ENCODE measurements at places on chromosomes 2 and 18.

GRCh38 chr2:208037564-208038487 lies 12.5 kb upstream of the PLEKHM3 start:
- DNase-seq: no peak

DNA sequence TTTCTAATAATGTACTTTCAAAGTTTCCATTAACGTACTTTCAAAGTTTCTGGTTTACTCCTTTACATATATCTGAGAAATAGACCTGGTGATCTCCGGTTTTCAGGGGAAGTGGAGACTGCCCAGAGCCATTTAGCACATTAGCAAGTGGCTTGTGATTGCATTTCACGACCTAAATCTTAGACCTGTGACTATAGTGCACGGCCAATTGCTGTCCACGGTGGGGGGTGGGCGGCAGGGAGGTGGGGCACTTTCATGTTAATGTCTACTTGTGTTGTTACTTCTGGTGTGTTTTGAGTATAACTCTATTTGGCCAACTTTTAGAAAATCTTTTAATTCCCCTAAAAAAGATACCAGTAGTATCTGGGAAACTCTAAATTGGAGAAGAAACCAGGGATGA lies 11.3 kb downstream of the GATA6 start:
- DNase-seq: no peak

GRCh38 chr2:219410390-219410789 lies 7.8 kb upstream of the DES start:
- no peak for DNase-seq

DNA sequence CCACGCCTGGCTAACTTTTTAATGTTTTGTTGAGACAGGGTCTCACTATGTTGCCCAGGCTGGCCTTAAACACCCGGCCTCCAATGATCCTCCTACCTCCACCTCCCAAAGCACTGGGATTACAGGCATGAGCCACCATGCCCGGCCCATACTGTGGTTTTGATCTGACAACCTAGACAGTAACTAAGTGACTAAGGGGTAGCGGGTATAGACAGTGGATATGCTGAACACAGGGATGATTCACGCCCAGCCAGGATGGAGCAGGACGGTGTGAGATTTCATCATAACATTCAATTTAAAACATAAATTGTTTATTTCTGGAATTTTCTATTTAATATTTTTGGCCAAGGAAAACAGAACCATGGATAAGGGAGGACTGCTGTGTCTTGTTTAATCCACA lies 36.0 kb upstream of the YPEL5 start:
- DNase-seq: no peak

DNA sequence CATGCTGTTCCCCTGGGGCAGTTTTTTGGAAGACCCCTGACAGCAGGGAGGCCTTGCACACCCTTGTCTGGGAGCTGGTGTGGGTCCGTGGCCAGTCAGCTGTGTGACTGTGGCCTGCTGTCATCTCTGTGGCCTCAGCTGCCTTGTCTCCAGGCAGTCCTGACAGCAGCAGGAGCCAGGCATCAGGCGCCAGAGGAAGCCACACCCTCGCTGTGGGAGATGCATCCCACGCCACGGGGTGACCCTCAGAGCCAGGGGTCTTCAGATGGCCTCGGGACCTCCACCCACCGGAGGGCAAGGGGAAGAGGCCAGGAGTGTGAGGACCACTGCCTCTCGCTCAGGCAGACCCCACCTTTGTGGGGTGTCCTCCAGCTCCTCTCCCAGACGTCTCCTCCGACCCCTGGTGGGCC lies 5.0 kb downstream of the BOK start:
- no peak for DNase-seq

DNA sequence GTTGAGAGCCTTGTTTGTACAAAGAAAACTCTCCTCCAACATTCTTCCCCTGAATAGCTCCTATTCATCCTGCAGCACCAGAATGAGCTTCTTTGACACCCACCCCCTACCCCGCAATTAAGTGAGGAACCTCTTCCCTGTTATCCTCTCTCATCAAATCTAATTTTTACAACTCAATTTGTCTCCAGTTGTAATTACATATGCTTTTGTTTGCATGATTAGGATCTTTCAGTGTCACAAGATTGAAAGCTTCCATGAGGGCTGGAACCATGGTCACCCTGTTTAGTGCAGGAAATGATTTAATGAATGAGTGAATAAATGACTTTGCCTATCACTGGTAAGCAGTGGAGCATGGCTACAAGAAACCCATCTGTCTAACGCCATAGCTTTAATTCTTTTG lies 334.6 kb upstream of the KLHL29 start:
- DNase-seq: no peak

DNA sequence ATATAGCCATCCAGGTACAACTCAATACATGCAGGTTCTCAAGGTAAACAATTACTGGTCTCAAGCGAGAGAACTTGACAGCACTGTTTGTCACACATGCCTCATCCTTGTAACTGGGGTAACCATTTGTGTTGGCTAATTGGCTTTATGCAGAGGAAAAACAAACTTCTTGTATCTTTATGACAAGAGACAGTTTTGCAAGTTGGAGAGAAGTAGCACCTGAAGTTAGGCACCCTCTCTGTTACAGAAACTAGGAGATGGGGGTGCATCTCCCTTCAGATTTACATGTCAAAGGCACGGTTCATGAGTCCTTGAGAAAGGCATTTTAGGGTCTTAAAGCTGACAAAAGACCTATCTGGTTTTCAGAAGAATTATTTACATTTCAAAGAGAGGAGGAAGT lies 241.7 kb downstream of the CD226 start:
- DNase-seq: no peak

DNA sequence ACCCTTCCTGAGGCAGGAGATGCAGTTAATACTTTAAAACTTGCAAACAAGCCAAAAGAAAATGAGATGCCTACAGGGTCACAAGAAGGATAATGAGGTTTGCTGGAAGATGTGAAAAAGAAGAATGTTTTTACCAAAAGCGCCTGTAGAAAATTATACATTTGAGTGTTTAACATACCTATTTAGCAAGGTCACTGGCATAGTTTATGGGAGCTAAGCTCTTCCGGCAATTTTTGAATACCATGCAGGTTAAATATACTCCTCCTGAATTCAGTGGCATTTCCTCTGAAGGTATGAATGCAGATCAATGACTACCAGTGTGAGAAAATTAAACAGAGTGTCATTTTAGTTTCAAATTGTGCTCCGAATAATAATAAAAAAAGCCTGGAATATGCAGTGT lies 21.2 kb upstream of the MAP3K20 start:
- DNase-seq: no peak

- no peak for DNase-seq
Measured at GRCh38 chr2:24708537-24709152, 84.5 kb downstream of the PTRHD1 start.

GRCh38 chr2:231701456-231702373 lies 6.6 kb upstream of the PTMA start:
- DNase-seq: no peak

DNA sequence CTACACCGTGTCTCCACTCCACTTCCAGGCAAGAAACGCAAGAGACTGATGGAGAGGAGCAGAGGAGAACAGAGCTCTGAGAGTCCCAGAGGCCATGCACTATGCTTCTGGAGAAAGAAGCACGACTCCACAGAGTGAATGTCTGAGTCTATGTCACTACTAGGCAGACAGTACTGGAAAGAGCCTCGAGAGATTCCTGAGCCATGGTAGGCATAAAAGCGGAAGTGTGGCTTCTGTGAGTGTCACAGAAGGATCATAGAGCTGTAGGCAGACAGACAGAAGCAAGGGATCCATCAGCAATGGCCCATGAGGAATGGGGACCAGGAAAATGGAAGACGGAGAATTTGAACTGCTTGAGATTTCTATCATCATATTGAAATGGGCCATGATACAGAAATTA lies 542.6 kb downstream of the ZEB2 start:
- DNase-seq: no peak

DNA sequence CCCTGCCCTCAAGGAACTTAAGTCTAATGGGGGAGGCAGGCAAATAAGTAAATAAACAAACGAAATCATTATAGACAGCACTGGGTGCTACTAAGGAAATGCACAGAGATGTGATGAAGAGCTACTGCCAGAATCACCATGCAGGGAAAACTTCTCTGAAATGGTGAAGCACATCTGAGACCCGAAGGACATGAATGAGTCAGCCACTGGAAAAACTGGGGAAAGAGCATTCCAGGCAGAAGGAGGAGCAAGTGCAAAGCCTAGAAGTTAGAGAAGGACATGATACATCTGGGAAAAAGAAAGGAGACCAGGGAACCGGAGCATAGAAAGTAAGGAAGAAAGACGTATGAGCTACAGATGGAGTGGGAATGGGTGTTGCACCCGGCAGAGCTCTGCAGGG lies 56.8 kb downstream of the TGFA start:
- DNase-seq: no peak

DNA sequence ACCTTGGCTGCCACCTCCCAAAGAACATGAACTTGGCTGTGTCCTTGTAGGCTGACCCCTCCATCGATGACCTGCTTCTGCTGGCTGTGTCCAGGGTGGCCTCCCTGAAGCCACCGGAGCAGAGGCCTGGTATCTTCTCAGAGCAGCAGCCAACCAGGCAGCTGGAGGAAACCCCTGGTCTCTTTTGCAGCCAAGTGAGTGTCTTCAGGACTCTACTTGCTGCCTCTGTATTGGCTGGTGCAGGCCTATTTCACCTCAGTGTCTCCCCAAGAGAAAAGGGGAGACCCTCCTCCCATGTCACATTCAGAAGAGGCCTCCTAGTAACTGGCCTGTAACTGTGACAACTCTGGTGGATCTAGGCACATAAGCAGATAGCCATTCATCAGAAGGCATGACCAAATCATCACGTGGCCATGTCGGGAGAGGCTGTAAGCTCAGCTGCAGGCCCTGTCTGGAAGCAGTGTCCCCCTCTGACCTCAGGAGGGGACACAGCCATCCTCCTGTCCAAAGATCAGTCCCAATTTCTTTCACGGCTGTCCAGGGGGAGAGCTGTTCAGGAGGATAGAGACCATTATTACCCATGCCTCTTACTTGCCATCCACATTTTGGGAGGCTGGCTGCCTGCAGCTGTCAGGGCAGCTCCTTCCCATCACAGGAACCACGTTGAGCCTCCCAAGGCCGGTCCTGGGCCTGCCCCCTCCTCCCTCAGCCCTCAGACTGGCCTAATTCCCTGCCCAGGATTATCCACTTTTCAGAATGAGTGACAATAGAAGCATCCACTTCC lies 20.9 kb upstream of the ROCK2 start:
- no peak for DNase-seq

DNA sequence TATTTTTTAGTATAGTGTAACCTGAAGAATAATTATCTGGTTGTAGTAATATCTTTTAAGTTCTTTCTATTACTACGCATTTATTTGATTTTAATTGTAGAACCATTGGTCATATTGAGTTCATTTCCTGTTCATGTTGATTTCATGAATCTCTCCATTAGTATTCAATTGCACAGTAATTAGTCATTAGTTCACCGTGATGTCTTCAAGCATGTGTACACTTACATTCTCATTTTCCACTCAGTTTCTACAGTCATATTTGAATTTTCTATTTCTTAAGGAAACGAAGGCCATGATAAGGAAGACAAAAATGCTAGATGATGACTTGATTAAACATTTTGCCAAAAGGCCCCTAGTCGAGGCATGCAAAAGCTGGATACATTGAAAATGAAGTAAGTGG lies 333.7 kb upstream of the FANCL start:
- no peak for DNase-seq

DNA sequence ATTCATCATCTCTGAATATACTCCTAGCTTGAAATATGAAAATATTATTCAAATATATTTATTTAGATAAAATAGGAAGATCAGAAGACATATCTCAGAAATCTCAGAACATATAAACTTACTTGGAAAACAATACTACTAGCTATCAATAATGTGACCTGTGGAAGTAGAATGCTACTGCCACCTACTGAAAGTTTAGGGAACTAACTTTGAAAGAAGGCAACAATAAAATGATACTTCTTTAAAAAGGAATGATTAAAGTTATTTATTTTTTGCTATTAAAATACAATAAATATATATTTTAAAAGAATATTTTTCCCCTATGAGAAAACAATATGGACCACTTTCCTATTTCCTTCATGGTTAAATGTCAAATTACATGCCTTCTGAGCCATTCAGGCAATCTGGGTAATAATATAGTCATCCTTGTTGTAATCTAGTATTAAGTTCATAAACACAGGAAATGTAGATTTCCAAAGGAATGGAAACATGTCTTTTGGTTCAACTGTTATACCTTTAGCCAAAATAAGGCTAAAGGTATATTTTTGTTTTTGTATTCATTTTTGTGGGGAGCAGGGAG lies 26.0 kb downstream of the ACADL start:
- DNase-seq: no peak

- DNase-seq: no peak
Measured at GRCh38 chr2:172128484-172128883, 25.8 kb upstream of the DLX2 start.

GRCh38 chr2:67451086-67451832 lies 54.1 kb downstream of the ETAA1 start:
- DNase-seq: no peak

DNA sequence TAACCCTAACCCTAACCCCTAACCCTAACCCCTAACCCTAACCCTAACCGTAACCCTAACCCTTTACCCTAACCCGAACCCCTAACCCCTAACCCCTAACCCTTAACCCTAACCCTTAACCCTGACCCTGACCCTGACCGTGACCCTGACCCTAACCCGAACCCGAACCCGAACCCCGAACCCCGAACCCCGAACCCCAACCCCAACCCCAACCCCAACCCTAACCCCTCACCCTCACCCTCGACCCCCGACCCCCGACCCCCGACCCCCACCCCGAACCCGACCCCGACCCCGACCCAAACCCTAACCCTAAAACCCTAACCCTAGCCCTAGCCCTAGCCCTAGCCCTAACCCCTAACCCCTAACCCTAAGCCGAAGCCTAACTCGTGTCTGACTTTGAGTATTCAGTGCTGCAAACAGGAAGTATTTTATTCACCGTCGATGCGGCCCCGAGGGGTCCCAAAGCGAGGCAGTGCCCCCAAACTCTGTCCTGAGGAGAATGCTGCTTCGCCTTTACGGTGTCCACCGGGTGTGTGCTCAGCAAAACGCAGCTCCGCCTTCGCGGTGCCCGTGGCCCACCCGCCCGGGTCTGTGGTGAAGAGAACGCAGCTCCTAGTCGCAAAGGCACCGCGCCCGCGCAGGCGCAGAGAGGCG lies 36.0 kb downstream of the FAM110C start:
- DNase-seq: no peak

DNA sequence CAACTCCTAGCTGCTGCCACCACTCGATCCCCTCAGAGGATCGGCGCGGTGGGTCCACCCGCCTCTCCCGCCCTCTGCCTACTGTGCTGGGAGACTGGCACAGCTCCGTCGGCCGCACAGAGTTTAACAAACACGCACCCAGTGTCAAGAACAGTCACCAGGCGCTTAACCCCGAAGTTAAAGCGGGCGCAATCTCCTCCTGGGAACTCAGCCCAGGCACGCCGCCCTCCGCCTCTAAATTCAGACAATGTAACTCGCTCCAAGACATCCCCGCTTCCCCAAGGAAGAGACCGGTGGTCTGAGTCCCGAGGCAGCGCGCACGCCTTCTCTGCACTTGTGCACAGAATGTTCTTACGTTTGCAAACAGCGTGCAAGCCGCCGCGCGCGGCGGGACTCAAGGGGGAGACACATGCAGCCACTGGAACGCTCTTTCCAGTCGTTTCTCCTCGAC lies 533 bp downstream of the CXCR4 start:
- DNase-seq: peak; percentile 59

Data from activated naive CD4-positive, alpha-beta T cell treated with Interleukin-2 at 50 U/mL for 16 hours (primary cell).